ENCODE measurements at places on chromosomes 1 and 21.

GRCh38 chr1:156643778-156644092 is 1.8 kb downstream of the BCAN start:
- DNase-seq: no peak

GRCh38 chr1:183575606-183576005 is 14.7 kb downstream of the NCF2 start:
- DNase-seq: no peak

DNA sequence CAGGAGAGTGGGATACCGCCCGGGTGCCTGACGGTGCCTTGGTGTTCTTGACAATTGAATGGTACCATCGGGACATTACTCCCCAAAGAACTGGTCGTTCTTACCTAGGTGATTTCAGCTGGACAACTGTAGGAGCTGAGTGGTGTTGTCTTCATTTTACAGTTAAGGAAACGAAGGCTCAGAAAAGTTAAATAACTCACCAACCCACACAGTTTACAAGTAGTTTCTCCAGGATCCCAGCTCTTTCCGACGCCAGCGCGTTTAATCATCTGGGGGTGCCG is 1.6 kb downstream of the PIK3CD start:
- DNase-seq: no peak

- DNase-seq: no peak
These were observed 70.4 kb upstream of the TARDBP start for GRCh38 chr1:10941891-10942541.

- DNase-seq: peak; percentile 15
These were observed at the start of gene VWA1 for GRCh38 chr1:1435106-1435903. TSS of gene VWA1 (plus strand) at chr1:1435690. CDS start at chr1:1435749, 59 bp downstream.

- DNase-seq: no peak
These were observed 99.2 kb upstream of the GRIK3 start for GRCh38 chr1:37133276-37134145.

GRCh38 chr1:1344655-1345361 is 4.4 kb downstream of the DVL1 start:
- no peak for DNase-seq

DNA sequence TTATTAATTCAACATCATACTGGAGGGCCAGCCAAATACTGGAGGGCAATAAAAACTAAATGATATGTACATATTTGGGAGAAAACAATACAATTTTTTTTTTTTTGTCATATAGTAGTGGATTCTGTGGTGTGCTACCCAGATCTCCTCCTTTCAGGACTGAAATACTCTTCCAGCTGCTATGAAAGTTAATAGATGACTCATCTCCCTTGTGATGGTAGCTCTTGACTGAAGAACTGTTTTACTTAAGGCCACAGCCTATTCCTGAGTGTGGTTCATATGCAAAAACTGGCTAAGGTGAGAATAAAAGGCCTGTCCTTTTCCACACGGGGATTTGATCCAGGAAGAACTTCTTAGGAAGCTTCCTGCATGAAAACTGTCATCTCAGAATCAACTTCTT is 307.9 kb downstream of the HLX start:
- DNase-seq: no peak

- no peak for DNase-seq
These were observed 676.0 kb downstream of the PLA2G4A start for GRCh38 chr1:187504779-187505178.

DNA sequence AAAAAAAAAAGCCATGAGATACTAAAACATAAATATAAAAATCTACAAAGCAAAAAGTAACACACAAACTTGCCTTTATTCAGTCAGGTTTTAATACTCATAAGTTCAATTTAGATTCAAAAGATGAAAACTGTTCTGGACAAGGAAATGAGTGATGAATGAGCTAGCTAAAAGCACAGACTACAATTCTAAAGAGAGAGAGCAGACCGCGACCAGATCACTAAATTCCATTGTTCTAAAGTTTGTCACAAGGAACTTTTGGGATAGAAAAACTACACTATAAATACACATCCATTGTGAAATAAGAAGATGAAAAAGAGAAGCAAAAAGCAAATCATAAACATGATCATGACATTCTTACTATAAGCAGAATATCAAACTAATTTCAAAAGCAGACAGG is 1.7 kb downstream of the ODF2L start:
- DNase-seq: no peak

DNA sequence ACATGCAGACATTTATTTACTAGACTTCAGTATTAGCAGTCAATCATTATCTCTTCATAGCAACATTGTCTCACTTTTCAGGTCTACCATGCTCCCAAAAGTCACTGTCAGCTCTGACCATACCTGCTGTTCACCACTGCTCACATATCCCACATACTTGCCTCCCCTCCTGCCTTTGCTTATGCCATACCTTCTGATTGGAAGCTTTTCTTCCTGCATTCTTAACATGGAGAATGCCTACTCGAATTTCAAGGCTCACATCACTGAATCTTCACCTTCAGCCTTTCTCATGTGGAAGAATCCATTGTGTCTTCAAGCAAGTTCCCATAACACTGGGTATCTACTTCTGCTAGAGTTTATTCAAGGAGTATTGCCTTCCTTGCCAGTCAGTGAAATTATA is 135.4 kb downstream of the NTNG1 start:
- DNase-seq: no peak

DNA sequence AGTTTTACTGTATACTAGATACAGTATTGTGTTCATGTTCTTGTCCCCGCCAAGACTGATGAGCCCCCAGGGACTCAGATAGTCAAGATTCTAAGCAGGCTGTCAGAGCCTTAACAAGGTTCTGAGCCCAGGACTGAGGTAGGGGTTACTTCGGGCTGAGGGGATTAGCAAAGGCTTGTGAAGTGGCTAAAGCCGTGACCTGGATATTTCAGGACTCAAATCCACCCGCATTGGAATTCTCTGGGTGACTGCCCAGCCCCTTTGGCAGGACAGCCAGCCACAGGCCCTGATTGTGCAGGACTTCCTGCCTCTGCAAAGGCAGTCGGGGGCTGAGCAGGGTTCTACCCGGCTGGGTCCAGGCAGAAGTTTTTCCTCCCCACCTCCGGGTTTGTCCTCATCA is at the start of gene PLA2G5:
Gene PLA2G5 (plus strand): TSS at position 321 of the 400 bp plus-strand sequence. CDS start 14,637 bp downstream, outside the sequence.
- no peak for DNase-seq

GRCh38 chr1:88935522-88936222 is 44.3 kb upstream of the GTF2B start:
- DNase-seq: peak; percentile 8

DNA sequence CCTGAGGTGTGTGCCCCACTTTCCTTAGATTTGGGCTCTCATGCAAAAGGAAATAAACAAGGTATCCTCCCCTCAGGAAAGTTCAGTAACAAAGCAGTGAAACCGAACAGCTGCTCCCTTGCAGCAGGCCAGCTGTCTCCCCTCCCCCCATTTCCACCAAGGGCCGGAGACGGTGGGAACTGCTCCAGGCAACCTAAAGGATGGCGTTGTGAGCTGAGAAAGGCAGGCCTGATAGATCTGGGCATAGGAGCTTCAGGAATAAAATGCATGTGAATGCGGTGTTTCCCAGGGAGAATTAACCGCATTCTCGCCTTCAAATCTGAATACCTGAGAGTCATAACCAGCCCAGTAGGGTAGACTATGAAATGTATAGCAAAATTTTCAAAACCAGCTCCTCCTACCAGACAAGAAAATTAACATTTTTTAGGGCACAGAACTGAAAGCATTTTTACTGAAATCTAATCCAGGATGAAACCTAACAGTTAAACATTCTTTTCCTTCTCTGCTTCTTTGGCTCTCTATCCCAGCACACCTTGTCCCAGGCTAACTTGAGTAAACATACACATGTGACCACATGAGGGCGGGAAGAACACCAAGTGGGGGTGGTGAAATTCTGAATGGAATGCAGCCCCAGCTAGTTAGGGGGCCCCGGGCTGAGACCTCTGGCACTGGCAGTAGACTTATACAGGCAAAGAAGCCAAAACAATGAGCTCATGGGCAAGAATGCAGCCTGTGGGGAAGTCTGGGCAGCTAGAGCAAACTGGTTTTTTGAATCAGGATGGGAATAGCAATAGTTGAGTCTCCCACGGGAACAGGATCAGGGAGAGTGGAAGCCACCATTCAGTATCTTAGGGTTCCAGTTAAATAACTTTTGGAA is 11.5 kb downstream of the MCL1 start:
- peak; percentile 90 for DNase-seq

- no peak for DNase-seq
These were observed 28.1 kb upstream of the C1QA start for GRCh38 chr1:22608361-22608760.

GRCh38 chr1:92916899-92917298 is 44.4 kb downstream of the DIPK1A start:
- no peak for DNase-seq

DNA sequence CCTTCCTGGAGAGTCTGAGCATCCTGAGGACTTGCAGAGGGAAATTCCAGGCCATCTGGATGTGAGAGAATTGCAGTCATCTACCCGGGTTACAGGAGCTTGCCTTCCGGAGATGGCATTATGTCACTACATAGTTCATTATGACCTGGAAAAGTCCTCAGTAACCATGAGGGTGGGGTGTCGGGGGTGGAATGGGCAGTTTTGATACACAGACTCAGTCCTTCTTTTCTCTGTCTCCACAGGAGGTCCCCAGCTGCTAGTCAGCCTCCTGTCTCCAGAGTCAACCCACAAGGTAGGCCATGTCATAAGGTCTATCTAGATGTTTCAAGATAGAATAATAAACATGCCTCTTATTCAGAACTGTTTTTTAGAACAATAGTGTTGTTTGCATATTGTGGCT is 268.2 kb upstream of the SGIP1 start:
- DNase-seq: no peak

GRCh38 chr1:157241185-157241538 is 103.0 kb upstream of the ETV3 start:
- no peak for DNase-seq

- no peak for DNase-seq
These were observed 18.0 kb downstream of the CD247 start for GRCh38 chr1:167500283-167500860.

DNA sequence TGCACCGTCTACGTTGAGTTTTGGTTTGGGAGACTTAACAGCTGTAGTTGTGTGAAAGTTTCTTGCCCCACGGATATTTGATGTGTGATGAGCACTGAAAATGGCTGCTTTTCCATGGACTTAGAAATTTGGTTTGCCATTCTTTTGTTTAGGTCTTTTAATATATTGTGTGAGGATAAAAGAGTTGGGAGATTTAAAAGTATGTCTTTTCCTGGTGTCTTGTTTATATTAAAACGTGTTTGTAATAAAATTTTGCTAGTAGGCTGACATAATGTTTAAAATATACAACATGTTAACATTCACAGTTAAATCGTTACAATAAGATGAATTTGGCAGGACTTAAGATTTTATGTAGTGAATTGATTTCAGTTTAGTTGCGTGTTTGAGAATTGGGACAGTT is 106.9 kb downstream of the DYRK1A start:
- no peak for DNase-seq

- DNase-seq: no peak
These were observed 52.7 kb upstream of the GRHL3 start for GRCh38 chr1:24266398-24266941.

DNA sequence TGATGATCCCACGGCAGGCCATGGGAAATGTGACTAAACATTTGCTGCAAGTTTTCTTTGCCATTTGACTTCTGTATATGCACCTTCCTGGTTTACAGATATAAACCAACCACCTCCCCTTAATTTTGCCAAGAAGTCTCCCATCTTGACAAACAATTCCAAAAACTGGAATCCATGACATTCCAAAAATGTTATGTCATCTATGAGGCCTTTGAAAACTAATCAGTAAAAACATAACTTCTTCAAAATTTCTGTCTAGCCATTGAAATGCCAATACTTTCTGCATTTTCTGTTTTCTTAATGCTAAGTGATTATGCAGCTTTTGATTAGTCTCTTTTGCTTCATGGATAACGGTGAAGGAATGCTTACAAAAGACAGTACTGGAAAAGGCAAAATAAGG is 84.1 kb downstream of the LYST start:
- no peak for DNase-seq

DNA sequence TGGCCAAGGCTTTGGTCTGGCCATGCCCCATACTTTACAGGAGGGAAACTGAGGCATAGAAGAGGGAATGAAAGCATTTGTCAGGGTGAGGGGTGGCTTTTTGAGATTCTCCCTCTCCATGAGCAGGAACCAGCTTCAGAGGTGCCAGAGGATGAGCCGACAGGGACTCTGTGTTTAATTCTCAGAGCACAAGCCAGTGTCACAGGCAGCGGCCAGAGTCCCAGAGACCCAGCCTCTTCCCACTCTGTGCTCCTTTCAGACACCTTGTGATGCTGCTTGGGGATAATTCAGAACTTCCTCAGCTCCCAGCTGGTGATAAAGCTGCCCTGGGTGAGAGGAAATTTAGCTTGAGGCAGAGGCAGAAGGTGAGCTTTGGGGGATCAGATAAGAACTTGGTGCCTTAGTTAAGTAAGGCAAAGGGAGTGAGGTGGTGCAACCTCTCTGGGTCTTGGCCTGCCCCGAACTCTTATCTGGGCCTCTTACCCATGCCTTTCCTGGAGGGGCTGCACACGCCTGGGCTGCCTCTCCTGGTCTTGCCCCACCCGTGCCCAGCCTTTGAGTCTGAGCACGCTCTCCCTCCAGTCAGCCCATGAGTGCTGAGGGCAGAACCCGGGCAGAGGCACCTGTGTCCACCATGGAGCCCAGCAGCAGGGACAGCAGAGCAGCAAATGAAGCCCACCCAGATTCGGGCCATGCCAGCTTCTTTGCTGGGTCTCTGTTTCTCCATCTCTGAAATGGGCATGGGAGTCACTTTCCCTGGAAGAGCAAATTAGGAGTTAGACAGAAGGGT is 175.6 kb upstream of the C1orf174 start:
- DNase-seq: no peak

DNA sequence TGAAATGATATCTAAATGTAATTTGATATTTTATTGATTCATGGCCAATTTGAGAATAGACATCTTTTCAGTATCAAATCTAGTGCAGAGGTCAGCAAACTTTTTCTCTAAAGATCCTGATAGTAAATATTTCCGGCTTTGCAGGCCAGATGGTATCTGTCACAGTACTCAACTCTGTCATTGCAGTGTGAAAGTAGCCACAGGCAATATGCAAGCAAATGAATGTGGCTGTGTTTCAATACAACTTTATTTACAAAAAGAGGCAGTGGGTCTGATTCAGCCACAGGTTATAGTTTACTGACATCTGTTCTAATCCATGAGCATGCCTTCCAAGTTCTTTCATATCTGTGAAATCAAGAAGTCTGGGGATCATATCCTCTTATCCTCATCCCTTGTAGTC is 221.2 kb downstream of the PRDM2 start:
- DNase-seq: no peak

DNA sequence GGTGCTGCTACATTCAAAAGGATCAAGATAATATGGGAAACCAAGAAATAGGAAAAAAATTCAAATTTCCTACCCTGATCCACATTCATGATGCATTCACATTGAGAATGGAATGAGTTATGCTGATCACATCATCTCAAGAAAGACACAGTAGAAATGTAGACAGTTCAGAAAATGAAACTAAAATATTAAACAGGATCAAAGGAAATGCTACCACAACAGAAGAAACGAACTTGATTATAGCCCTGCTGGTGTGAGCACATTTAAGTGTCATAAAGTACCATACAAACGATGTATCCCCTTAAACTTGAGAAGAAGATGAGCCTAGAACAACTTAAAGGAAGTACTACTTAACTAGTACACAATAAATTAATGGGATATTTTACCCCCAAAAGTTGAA is 21.3 kb downstream of the SYDE2 start:
- DNase-seq: no peak

All from AG09319 (cell line).